ENCODE measurements at places on chromosomes 1 and 21. TPM values are rescaled to one million over a fixed set of nuclear protein-coding genes. Genes with fewer than 3 reads are reported as not detected.

ELAPOR1 gene
- total RNA-seq = 0.19 TPM

ARHGEF16 gene
- total RNA-seq = 0.52 TPM

CLCA2 gene
- not detected for total RNA-seq

CD1E gene
- total RNA-seq = not detected

AMIGO1 gene
- 19.4 TPM for total RNA-seq

RGS16 gene
- 0.88 TPM for total RNA-seq

MYOG gene
- total RNA-seq = not detected

OR2T29 gene
- not detected for total RNA-seq

C1QC gene
- 76.6 TPM for total RNA-seq

MEX3A gene
- 0.16 TPM for total RNA-seq

S100B gene
- 2.8 TPM for total RNA-seq

ADAMTS5 gene
- total RNA-seq = 3.0 TPM

ARMH1 gene
- total RNA-seq = 1.1 TPM

EPHA10 gene
- 0.14 TPM for total RNA-seq

SPATA45 gene
- total RNA-seq = not detected

LIN28A gene
- not detected for total RNA-seq

AMY1C gene
- total RNA-seq = not detected

MYOM3 gene
- 440 TPM for total RNA-seq

PROK1 gene
- not detected for total RNA-seq

WDR77 gene
- 30.7 TPM for total RNA-seq

C1orf94 gene
- total RNA-seq = not detected

AVPR1B gene
- total RNA-seq = not detected

IFNAR1 gene
- total RNA-seq = 24.4 TPM

SNX7 gene
- 15.8 TPM for total RNA-seq

Data from left ventricle myocardium inferior (tissue), 1 donor.